ENCODE measurements at places on chromosomes 1 and 21.

DNA sequence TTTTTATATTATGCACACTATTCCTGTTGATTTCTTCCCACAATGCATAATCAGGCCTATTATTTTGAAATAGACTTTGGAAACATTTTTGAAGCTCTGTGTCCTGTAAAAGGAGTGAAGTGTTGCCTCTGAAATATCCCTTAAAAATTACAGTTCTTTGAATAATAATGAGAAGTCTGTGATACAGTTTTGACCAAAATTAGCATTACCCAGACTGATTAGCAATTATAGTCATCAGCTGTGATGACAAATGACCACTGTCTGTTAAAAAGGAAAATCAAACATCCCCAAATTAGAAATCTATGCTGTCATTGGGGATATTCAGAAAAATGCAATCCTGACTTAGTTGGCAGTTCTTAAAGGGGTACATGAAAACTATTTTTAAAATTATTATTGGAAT, 63.7 kb downstream of the PTGS2 start:
- no peak for DNase-seq

DNA sequence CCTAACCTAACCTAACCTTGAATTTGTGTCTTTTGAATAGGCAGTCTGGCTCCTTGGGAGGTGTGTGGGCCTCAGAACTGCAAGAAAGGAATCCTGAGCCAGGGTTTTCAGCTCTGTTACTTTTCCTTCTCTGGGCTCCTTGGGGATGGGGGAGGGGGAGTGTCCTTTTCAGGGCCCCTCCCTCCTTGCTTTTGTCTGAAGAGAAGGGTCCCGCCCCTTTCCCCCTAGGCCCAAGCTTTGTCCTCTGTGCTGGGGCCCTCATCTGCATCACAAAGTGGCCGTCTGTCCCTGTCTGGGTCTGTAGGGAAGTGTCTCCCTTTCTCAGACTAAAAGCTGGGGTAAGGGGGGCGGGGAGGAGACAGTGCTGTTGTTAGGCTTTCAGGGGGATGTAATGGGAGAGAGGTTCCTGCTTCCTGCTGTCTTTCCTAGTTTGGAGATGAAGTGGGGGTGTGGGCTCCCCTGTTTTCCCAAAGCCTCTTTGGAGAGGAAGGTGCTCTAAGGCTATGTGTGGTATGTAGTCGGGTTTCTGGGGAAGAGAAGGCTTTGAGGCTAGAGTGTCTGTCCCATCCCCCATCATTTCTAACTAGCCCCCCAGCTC, 3.1 kb downstream of the AGO1 start:
- peak; percentile 57 for DNase-seq

DNA sequence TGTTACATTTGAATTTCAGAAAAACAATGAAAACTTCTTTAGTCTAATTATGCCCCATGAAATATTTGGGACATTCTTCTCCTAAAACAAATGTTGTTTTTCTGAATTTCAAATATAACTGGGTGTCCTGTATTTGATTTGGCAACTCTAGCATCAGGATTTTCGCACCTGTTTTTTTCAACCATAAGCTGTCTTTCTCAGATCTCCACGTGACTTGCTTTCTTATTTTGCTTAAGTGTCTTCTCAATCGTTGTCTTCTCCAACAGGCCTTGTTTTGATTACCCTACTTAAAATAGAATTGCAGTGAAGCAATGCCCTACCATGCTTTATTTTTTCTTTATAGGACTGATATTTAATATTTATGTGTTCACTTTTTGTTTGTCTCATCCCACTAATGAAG, 752.8 kb upstream of the RGS18 start:
- DNase-seq, result peak; percentile 10

DNA sequence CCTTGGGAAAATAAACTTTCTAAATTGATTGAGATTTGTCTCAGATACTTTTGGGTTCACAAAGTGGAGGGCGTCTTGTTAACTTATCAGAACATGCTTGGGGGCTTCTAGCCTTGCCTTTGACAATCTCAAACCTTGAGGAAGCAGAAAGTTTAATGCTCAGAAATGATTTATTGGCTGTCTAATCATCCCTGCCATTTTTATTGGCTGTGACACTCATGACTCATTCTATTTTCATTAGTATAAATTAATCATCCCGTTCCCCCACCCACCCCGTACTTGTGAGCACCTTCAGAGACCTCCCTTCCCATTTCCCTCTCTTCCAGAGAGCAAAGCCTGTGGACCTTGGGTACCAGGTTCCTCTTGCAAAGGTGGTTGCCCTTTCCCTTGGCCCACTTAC, 87.1 kb downstream of the FGGY start:
- no peak for DNase-seq

DNA sequence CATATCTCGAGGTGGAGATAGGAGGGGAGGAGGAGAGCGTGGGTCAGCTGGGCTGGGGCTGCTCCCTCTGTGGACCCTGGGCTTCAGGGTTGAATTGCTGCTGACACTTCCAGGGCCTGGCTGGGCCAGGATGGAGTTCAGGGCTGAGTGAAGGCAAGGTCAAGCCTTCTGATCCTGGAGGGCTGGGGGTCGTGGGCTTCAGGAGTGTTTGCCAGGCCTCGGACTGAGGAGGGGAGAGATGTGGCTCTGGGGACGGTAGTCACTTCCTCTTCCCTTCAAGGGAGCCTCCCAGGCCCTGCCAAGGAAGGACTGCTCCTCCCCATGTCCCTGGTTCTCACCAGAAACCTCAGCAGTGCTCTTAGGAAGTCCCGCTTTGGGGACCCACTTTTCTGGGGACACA, 12.1 kb upstream of the FAM131C start:
- no peak for DNase-seq

DNA sequence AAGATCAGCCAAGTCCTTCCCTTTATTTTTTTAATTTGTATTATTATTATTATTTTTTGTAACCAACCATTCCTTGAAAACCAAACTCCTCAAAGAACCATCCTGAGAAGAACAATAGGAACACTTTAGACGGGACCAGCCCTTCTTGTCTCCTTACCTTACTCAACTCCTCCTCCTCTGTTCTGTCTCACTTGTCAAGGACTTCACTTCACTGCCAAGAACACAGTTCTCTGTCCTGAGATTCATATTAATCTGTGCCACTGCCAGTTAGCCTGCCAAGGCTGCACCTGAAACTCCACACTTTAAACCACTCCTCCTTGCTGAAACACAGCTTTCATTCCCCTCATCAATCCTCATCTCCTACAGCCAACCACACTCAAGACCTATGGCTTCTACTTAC, 73.8 kb upstream of the ATP1A1 start:
- DNase-seq, result no peak

GRCh38 chr1:52665006-52665941, 32.3 kb downstream of the SHISAL2A start:
- DNase-seq, result peak; percentile 20

DNA sequence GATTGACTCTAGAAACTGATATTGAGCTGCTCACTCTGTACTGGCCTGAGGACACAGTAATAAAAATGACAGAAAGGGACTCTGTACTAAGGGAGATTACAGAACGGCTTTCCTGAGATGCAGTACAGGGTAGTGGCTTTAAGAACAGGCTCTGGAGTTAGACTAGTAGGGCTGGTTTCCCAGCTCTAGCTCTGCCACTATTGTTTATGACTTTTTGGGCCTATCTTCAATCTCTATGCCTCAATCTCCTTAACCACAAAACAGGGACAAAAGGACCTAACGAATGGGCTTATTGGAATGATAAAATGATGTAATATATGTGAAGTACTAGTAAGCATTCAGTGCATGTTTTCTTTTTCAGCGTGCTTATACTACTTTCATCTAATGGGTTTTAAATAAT, 1.4 kb downstream of the DEPDC1 start:
- DNase-seq, result peak; percentile 11

- DNase-seq, result no peak
These were observed 229.1 kb downstream of the SETD4 start for GRCh38 chr21:35831230-35831629.

- DNase-seq, result no peak
These were observed 6.7 kb downstream of the TAGLN2 start for GRCh38 chr1:159918352-159919200.

- no peak for DNase-seq
These were observed 221.6 kb downstream of the SEC16B start for GRCh38 chr1:177748080-177748801.

DNA sequence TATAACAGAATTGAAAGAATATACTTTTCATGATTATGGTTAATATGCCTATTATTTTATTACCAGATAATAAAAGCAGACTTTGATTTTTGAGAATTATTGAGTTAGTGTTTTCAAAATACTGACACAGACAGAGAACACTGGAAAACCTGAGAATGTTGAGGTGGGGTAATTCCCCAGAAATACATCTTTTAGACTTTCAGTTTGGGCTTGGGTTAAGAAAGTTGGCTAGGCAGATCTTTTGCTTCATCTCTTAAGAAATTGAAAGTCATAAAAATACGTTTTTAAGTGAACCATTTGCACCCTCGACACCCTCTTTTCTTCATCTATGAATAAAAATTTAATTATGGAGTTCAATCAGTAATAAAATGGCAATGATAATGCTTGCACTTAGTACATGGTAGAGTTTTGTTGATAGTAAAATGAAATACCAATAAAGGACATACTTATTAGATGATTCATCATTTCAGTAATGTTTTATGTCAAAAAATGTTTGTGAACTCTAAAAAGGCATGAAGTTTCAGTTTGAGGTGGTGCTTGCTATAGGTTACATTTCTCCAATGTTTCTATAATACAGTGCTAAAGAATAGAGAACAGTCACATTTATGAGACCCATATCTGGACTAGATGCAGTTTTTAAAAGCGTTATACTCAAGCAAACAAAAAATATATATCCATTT, 1.9 kb upstream of the SAMSN1 start:
- DNase-seq, result no peak

DNA sequence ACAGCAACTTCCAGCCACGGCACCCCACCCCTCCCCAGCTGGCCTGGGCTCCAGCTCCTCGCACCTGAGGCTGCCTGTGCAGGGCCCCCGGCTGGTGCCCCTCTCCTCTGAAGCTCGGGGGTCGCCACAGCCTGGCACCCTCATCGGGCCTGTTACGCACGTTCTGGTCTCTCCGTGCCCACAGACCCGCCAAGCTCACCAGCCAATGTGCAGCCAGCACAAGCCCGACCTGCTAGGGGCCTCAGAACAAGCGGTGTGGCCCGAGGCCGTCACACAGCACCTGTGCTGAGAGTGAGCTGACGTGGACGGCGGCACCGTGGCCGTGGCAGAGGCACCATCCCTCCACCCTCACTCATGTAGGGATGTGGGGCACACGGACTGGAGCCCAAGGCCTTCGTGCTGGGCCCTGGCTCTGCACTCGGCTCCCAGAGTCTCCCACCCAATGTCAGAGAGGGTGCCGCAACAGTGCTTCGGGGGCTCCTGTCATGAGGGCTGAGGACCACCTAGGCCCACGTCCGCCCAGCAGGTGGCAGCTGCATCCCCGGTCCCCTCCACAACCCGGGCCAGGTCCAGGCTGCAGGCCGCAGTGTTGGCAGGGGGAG, 4.4 kb upstream of the SAMD11 start:
- DNase-seq, result no peak

- DNase-seq, result peak; percentile 78
These were observed 8.7 kb upstream of the SNAPIN start for GRCh38 chr1:153649863-153650235.

GRCh38 chr1:232872284-232872683, 67.1 kb downstream of the MAP10 start:
- no peak for DNase-seq

- peak; percentile 94 for DNase-seq
These were observed 94.2 kb downstream of the PLXNA2 start for GRCh38 chr1:208149776-208150514.

DNA sequence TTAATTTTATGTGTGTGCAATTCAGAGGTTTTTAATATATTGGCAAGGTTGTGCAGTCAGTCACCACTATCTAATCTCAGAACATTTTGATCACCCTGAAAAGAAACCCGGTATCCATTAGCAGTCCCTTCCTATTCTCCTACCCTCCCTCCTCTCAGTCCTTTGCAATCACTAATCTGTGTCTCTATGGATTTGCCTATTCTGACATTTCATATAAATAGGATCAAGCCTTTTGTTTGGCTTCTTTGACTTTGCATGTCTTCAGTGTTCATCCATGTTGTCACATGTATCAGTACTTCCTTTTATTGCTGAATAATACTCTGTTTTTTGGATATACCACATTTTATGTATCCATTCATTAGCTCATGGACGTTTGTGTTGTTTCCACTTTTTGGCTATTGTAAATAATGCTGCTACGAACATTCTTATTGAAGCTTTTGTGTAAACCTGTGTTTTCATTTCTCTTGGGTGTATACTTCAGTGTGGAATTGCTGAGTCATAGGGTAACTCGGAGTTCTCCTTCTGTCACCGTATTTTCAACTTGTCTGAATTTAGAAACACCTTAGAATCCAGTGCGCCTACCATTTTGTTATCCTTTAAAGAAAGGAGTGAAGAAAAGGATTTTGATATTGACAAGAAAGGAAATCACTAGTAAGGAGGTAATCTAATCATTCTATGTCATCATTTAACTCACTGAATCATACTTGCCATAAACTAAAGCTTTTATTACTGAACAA, 3.4 kb downstream of the CEP85 start:
- DNase-seq, result peak; percentile 13

- no peak for DNase-seq
These were observed 5.2 kb downstream of the IFI6 start for GRCh38 chr1:27666791-27667254.

DNA sequence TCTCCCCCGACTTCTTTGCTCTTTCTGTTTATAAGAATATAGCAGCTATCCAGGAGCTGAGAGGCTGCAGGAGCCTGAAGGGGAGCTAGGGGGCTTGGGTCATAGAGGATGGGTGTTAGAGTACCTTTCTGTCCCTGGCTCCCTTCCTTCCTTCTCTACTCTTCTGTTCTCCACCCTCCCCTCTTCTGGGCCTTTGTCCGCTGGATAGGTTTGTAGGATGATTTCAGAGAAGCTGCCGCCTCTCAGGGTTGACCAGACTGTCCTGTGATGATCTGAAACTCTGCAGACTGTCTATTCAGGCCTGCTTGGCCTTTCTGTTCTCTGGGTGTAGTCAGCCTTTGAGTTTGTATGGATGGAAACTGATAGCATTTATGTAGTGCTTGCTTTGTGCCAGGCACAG, 26.3 kb downstream of the PPFIA4 start:
- no peak for DNase-seq

- DNase-seq, result no peak
These were observed 39.6 kb upstream of the LBR start for GRCh38 chr1:225467193-225468020.

- DNase-seq, result no peak
These were observed 149.0 kb downstream of the ROR1 start for GRCh38 chr1:63922848-63923247.

- DNase-seq, result no peak
These were observed 44.1 kb downstream of the TTC3 start for GRCh38 chr21:37117204-37117603.

DNA sequence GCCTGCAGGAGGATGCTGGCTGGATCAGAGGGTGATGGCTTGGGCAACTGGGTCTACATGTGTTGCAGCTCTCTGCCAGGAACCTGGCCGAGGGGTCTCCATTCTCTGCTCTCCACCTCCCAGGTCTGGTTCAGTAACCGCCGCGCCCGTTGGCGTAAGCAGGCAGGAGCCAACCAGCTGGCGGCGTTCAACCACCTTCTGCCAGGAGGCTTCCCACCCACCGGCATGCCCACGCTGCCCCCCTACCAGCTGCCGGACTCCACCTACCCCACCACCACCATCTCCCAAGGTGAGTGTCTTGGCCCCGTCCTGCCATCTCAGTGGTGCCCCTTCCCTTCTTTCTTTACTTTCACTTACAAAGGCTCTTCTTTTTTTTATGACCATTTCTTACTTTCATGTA, 69.9 kb downstream of the PAX7 start:
- no peak for DNase-seq

Measured in NCI-H69 (cell line).